ENCODE measurements at places on chromosomes 2 and 18.

- H3K4me3 ChIP-seq, result no peak overlapping the region
- H3K36me3 ChIP-seq, result no peaks in the 10 kb centered on the region
- H3K4me1 ChIP-seq, result peaks cover 16% of the 10 kb centered on the region
- no peaks in the 10 kb centered on the region for H3K27me3 ChIP-seq
- no peak overlapping the region for H3K27ac ChIP-seq
- DNase-seq, result no peak
These were observed 136.3 kb upstream of the CCDC68 start for GRCh38 chr18:55095584-55095983.

DNA sequence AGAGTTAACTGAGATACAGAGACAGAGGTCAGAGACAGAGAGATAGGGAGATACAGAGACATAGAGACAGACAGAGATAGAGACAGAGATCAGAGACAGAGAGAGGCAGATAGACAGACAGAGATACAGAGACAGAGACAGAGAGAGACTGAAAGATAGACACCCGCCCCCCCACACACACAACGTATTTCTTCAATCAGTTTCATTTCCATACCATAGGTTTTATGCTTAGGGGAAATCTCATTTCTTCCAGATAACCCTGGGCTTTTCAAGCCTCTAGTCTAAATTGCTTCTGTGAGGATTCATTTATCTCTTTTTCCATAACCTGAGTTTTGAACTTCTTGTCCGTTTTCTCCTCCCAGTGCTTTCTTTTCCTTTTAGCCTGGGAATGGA lies 94.6 kb downstream of the CD8B2 start:
- H3K27me3 ChIP-seq, result peaks cover 47% of the 10 kb centered on the region
- no peak overlapping the region for H3K27ac ChIP-seq
- no peak for DNase-seq
- no peak overlapping the region for H3K4me3 ChIP-seq
- H3K36me3 ChIP-seq, result no peaks in the 10 kb centered on the region

DNA sequence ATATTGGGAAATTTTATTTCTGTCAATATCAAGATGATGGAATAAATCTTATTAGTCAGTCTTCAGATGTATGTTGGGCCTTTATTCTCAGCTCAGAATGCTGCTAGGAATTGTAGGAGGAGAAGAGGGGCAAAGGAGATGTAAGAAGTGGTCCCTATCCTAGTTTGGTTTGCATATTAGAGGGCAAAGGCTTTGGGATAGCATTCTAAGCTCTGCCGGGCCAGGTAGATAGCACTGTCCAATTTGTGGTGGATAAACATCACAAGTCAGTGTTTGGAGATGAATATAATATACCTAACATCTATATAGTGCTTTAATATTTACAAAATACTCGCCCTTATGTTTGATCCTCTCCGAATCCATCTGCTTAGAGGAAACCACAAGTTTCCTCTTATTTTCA lies 149.2 kb downstream of the GULP1 start:
- no peaks in the 10 kb centered on the region for H3K36me3 ChIP-seq
- DNase-seq, result no peak
- H3K4me3 ChIP-seq, result no peak overlapping the region
- H3K4me1 ChIP-seq, result no peaks in the 10 kb centered on the region
- H3K27ac ChIP-seq, result no peak overlapping the region

DNA sequence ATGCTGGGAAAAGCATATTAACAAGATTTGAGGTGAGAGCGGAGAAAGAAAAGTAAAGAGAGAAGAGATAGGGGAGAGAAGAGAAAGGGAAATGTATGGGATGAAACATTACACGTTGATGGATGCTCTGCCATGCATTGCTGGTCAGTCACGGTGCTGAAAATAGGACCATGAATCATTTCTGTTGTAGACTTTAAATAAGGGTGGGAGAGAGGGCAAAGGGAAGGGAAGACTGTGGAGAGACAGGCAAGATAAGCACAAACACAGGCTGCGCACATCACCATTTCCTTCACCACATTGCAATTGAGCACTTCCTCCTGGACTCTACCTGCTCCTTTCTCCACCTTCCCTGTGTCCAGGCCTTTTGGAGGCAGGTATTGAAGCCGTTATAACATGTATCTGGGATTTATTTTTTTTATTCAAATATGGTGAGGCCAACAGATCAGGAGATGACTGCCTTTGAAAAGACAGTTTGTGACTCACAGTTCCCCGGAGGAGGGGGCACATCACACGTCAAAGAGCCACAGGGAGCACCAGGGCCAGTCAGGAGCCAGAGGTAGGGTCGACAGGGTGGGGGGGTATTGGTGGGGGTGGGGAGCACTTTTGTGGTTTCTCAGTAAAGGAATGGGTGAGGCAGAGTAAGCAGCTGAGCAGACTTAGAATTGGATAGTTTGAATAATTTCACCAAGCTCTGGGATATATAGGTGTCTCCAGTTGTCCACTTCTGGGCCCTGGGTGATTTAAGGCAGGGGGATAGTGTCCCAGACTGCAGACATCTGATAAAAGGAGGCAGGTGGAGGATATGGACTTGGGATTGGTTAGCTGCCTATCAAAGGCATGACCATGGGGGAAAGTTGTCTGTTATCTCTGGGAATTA lies 372.8 kb upstream of the ST6GAL2 start:
- no peaks in the 10 kb centered on the region for H3K36me3 ChIP-seq
- H3K4me1 ChIP-seq, result no peaks in the 10 kb centered on the region
- no peak overlapping the region for H3K4me3 ChIP-seq
- peaks cover 17% of the 10 kb centered on the region for H3K27me3 ChIP-seq
- H3K27ac ChIP-seq, result no peak overlapping the region

DNA sequence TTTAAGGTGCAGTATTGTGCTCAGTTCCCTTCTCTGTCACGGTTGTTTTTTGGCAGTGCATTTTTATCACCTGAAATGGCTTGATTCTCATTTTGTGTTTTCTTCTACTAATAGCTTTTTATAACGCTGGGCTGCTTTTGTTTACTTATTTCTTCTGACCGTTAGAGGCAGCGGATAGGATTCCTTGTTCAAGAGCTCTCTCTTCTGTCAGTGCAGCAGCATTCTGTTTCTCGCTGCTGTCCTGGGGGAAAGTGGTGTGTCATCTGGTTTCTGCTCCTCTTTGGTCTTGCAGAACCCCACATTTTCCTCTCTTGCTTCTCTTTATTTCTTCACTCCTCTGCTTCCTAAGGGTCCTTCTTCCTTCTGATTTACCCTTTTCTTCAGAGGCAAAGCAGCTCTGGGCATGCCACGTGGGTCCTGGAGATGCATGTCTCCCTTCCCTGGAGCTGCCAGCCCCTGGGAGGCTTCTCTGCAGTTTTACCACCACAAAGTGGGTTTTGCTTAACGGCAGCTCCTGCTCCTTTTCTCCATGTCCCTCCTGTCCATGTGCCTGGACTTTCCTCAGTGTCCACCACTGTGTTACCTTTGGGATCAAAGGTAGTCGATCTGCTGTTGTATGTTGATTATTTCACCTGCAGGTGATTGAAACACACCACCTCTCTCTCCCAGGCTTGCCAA lies 47.3 kb upstream of the SNTG2 start:
- no peak overlapping the region for H3K27ac ChIP-seq
- no peaks in the 10 kb centered on the region for H3K4me1 ChIP-seq
- DNase-seq, result no peak
- no peaks in the 10 kb centered on the region for H3K36me3 ChIP-seq
- peaks cover 57% of the 10 kb centered on the region for H3K27me3 ChIP-seq

DNA sequence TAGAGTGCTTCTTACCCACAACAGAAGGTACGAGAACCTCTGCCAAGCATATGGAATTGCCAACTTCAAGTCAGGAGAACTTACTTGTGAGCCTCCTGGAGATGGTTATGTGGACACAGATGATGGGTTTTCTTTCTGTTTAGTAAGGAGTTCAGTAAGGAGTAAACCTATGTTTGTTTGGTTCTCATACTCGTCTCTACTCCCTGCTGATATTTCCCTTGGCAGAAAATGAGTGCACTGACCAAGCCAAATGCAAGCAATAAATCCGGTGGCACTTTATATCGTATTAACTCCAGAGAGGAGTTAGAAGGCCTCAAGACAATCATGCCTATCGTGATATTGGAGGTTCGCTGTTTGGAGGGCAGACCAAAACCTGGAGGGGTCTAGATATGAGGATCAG lies 83.2 kb upstream of the CYP1B1 start:
- H3K4me1 ChIP-seq, result no peaks in the 10 kb centered on the region
- DNase-seq, result no peak
- no peaks in the 10 kb centered on the region for H3K27me3 ChIP-seq
- H3K4me3 ChIP-seq, result no peak overlapping the region
- H3K36me3 ChIP-seq, result no peaks in the 10 kb centered on the region

GRCh38 chr2:209348433-209348832 lies 75.4 kb upstream of the MAP2 start:
- H3K36me3 ChIP-seq, result no peaks in the 10 kb centered on the region
- H3K27ac ChIP-seq, result no peak overlapping the region
- DNase-seq, result no peak
- no peak overlapping the region for H3K4me3 ChIP-seq
- no peaks in the 10 kb centered on the region for H3K4me1 ChIP-seq

DNA sequence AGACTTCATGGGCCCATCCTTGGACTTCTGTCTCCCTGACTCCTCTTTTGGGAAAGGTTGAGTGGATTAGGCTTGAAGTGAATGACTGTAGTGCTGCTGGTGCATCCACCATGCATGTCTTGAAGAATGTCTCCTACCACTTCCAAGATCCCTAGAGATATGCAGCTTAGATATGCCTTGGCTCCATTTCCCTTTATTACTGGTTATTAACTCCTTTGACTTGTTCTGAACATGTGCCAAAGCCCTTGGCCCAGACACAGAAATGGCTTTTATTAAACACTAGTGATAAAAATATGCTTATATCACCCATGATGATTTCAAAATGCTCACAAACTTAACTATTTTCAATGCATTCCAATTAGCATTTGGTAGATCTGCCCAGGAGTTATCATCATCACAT lies 90.0 kb upstream of the SLC14A2 start:
- H3K4me3 ChIP-seq, result no peak overlapping the region
- H3K27me3 ChIP-seq, result no peaks in the 10 kb centered on the region
- no peaks in the 10 kb centered on the region for H3K36me3 ChIP-seq
- H3K27ac ChIP-seq, result no peak overlapping the region

- no peaks in the 10 kb centered on the region for H3K27me3 ChIP-seq
- H3K4me3 ChIP-seq, result no peak overlapping the region
- H3K27ac ChIP-seq, result no peak overlapping the region
- DNase-seq, result no peak
- H3K36me3 ChIP-seq, result no peaks in the 10 kb centered on the region
These were observed 147.1 kb downstream of the FMNL2 start for GRCh38 chr2:152481881-152482583.

DNA sequence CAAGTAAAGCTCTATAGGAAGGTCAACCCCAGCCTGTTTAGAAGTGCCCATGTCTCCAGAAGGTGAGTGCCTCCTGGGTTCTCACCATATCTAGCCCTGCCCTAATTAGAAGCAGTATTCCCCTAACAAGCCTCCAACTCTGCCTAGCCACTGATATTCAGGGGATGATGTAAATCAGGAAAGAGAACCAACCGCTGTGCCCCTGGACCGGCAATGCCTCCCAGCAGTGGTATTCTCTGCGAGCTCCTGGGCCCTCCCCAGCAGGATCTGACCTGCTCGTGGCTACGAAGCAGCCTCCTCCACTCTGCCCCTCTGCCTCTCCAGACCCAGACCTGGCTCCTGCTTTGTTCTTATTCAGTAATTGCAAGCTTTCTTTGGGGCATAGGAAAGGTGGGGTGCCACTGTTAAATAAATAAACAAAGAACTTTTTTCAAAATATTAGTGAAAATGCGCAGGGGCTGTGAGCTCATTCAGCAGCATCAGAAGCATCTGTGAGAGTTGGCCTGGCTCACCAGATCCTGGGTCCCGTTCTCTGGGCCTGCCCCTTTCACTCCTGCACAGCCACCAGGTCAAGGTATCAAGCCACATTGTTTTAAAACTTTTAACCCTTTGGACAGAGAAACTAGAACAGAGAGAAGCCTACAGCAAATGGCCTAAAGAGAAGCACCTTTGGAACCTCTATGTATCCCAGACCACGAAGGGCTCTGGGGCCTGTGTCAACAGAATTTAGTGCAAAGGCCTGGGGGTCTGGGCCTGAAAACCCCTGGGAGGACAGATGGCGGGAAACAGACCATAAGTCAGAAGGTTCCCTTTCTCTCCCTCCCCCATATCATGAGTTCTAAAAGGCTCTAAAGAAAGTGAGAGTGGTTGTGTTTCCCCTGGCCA lies 11.9 kb downstream of the MREG start:
- H3K36me3 ChIP-seq, result peaks cover 28% of the 10 kb centered on the region
- H3K27me3 ChIP-seq, result no peaks in the 10 kb centered on the region
- 0 out of 2 replicates have a peak overlapping the region, but pooled peaks have one; percentile 10 for H3K27ac ChIP-seq

DNA sequence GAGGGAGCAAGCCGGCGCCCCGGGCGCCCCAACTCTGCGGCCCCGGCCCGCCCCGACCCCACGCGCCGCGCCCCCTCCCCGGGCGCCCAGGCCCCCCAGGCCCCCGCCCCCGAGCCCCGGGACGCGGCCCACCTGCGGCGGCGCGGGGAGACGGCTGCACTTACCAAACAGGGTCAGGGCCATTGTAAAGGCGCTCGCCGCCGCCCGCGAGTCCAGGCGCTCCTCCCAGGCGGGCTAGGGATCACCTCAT lies 526 bp downstream of the CHN1 start:
- no peak for DNase-seq
- H3K4me1 ChIP-seq, result peaks cover 13% of the 10 kb centered on the region
- peaks cover 47% of the 10 kb centered on the region for H3K27me3 ChIP-seq
- peak overlapping the region; percentile 77 for H3K4me3 ChIP-seq
- H3K36me3 ChIP-seq, result no peaks in the 10 kb centered on the region

DNA sequence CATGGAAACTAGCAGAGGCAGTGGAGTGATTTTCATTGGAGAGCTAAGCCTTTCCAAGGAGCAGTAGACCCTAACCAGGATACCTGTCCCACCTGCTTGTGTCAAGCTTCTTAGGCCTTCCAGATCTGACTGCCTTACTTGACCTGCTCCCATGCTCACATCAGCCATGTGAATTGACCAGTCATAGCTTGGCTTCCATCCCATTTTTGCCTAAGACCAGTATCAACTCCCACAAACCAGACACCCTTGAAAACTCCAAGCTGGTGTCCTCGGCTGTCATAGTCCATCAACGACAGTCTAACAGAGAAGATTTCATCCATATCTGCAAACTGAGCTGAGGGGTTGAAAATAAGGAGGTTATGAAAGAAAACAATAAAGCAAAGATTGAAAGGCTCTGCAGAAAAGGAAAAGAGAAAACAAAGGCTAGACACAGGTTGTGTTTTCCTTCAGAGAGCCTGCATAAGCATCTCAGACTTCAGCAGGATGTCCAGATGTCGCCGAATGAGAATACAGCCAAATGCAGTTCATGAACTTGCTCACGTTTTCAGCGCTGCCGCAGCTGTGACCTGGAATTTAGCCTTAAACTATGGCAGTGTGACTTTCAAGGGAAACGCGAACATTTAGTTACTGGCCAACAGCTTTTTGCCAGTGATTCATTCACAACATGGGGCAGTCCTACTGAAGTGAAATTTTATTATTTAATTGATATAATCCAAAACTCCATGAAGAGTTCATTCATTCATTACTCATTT lies 868.1 kb upstream of the ID2 start:
- no peaks in the 10 kb centered on the region for H3K36me3 ChIP-seq
- peaks cover 22% of the 10 kb centered on the region for H3K27me3 ChIP-seq
- no peak overlapping the region for H3K4me3 ChIP-seq
- no peak for DNase-seq
- H3K4me1 ChIP-seq, result no peaks in the 10 kb centered on the region
